Esophagus squamous epithelium (tissue), 5 donors: ENCODE measurements at places on chromosomes 1 and 21.

DNA sequence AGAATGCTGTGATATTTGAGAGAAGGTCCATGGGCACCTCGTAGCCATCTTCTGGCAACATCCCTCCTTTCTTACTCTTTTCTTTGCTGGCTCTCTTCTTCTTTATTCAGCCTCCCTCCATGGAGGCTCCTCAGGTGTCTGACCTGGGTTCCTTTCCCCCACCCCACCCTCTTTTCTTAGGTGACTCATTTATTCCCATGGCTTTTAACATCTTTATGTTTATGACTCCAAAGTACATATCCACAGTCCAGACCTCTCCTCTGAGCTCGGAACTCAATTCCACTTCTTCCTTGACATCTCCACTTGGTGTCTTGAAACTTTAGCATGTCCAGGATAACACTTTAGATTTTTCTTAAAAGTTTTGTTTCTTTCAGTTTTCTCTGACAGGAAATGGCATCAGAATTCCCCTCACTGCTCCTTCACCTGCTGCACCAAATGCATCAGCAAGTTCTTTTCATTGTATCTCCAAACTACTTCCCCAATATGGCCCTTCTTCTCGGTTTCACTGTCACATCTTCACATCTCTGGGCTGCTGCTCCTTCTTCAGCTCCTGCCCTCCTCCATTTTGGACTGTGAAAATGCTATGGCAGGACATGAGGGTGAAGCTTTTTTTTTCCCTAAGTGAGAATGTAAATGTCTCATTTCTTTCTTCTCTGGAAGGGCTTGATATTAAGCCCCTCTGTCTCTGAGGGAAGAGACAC is 95.9 kb downstream of the GIPC2 start:
- no peak for DNase-seq

GRCh38 chr1:119713039-119713748 is 1.5 kb downstream of the PHGDH start:
- DNase-seq, result no peak

DNA sequence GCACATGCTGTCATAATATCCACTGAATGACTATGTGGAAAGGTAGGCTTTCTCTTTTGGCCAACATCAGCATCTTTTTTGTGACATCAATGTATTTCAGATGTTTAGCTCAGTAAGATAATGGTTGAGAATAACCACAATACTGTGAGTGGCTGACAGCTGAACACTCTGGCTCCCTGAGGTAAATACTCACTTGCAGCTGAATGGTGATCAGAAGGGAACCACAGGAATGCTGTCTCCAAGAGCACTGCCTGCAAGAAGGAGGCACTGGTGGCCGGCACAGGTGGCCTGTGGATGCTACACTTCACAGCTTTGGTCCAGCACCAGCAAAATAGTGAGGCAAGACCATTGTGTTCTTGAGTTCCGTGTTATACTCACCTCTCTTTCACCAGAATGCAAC is 118.7 kb upstream of the PPM1J start:
- no peak for DNase-seq

DNA sequence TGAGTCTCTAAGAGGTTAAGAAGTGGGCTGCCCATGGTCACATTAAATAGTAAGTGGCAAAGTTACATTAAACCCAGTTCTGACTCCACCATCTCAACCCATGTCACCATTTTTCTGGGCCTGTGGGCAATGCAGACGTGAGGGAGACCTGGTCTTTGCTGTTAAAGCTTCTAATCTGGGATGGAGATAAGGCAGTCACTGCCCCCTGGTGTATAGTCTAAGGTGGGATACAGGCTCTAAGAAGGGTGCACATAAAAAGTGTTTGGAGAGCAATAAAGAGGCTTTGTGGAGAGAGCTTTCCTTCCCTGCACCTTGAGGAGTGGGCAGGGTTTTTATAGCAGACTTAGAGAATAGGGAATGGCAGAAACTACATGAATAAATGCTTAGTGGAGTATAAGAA is 141.3 kb downstream of the ROR1 start:
- no peak for DNase-seq

DNA sequence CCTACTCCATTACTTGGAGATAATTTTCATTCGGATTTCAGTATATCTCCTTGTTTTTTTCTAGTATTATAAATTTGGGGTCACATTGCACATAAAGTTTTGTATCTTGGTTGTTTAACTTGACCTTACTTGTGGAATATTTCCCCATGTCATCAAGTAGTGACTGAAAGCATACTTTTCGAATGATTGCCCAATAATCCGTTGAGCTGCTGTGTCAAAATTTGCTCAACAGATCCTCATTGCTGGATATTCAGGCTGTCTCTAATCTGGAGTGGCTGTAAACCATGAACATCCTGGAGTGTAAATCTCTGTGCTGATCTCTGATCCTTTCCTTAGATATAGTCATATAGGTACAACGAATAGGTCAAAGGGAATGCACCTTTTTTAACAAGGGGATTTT is 4.9 kb downstream of the NIPAL3 start:
- DNase-seq, result no peak

DNA sequence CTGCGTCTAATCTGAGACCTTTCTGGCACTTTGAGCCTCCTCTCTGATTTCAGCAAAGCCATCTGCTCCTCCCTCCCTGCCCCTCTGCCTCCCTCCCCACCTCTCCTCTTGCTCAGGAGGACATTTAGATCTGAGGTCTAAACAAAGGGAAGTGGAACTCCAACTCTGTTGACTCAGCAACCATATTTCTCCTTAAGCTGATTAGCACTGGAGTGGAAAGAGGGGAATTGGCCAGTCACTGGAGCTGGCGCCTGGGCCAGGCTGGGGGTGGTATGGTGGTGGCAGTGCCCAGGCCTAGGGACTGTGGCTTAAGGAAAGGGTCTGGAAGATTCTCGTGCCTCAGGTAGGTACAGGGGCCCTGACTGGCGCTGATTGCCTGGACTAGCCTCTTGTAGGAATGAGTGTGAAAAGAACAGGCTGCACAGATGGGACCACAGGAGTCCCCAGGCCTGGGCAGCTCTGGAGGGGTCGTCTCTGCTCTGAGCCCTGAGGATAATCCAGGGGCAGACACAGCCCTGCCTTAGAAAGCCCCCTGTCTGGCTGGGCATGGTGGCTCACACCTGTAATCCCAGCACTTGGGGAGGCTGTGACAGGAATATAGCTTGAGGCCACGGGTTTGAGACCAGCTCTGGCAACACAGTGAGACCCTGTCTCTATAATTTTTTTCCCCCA is 11.9 kb downstream of the SH2D2A start:
- no peak for DNase-seq

DNA sequence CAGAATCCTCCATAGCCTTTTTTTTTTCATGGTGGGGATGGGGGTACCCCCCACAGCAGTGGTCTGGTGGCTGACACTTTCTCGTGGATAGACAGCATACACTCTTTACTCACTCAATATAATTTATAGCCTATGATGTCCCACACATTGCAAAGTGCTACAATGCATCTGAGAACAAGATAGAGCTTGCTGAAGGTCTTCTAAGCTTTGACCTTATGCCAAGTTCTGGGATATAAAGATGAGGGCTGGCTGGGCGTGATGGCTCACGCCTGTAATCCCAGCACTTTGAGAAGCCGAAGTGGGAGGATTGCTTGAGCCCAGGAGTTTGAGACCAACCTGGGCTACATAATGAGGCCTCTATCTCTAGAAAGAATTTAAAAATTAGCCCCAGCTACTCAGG is 78.0 kb downstream of the MPZL1 start:
- DNase-seq, result no peak

- no peak for DNase-seq
Measured at GRCh38 chr1:41038110-41038509, 16.6 kb upstream of the SLFNL1 start.

DNA sequence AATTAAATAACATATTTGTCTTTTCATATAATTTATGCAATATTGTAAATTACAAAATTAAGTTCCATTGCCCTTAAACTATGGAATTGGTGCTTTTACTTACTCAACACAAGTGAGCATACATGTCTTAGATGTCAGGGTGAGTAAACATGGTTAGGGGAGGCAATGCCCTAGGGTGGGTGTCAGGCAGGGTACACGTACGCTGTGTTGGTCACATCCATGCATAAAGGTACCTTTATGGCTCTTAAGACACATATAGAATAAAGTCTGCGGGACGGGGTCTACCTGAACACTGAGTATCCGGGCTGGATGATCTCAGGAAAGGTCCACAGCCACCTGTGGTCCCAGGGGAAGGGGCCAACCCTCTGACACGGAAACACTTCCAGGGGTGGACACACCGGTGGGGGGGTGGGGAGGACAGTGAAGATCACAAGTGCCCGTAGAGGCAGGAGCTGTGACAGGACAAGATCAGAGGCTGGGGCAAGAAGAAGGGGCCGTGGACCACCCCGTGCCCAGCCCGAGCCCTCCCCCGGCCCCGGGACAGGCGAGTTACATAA is 720 bp downstream of the LIN9 start:
- no peak for DNase-seq

- DNase-seq, result no peak
Measured at GRCh38 chr1:233518344-233518743, 95.6 kb upstream of the KCNK1 start.

- no peak for DNase-seq
Measured at GRCh38 chr1:65626003-65626402, 166.7 kb upstream of the PDE4B start.

GRCh38 chr1:172135076-172135672 is 285.3 kb upstream of the C1orf105 start:
- no peak for DNase-seq

GRCh38 chr1:87136607-87137341 is 191.9 kb upstream of the LMO4 start:
- no peak for DNase-seq

DNA sequence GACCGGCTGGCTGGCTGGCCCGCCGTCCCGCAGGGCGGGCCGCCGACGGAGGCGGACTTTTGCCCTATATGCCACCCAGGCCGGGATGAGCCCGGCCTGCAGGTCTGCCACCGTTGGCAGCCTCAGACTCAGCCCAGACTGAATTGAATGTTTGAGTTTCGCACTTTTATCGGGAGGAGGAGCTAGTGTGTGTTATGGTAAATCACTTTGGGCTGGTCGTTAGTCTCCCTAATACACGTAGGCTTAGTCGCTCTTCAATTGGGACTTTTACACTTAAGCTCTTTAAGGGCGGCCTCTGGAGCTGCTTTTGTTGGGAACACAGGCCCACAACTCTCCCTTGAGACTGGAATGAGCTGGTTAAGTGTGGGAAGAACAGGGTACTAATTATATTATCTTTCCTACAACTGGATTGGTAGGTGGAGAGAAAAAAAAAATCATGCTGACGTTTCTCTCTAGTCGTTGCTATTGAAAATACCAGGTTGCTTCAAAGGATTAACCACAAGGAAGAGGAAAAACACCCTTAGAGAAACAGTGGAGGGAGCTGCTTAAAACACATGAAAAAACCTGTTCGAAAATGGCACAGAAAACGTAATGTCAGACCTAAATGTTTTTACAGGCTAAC is 1.4 kb upstream of the IRF2BP2 start:
- no peak for DNase-seq

- no peak for DNase-seq
Measured at GRCh38 chr1:29743264-29743663, 506.9 kb downstream of the PTPRU start.

DNA sequence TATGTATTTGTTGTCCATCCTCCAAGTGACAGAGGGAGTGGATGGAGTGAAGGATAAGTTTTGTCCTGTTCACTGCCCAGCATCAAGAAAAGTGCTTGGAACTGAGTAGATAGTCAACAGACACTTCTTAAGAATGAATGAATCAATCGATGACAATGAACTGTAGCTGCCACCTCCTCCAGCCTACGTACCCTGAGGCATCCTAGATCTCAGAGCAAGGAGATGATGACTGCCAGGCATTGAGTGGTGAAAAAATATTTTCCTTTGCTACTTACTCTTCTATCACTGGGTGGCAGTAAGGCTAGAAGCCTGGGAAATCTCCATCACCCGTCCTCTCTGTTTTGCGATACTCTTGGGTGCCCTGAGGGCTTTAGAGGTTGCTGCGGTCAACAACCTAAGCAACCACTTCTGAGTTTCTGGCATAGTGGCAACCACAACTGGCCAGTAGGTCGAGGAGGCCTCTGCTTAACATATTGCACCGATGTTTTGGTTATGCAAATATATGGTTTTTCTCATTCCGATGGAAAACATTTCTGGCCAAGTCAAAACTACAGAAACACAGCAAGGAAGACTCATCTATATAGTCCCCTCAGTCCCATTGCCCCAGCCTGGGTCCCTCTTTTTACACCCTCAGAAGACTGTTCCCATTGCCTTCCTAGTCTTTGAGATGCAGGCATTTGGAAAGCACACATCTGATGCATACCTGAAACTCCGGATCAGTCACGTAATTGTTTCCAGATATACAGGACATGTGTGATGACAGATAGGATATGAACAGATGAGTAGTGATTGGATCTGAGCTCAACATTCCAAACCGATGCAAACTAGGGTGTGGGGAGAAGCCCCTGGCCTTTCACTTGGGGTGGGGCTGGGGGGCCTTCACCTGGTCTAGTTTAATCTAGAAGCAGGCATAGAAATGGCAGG is 136.8 kb downstream of the RUNX1 start:
- no peak for DNase-seq

GRCh38 chr1:53930932-53931331 is 14.6 kb downstream of the IFT25 start:
- DNase-seq, result no peak

DNA sequence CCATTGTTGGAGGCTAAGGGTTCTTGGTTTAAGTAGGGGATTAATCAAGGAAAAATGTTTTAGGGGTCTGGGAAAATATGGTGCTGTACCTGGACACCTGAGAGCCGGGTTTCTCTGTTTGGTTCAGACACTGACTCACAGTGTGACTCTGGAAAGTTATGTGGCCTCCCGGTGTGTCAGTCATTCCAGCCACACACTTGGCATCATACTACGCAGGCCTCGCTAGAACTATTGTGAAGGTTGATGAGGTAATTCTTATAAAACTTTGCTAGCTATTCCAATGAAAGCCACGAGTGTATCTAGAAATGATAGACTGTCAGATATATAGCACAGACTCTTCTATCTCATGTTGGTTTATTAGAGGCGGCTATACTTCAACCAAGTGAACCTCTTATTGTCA is 4.8 kb upstream of the CAMSAP2 start:
- no peak for DNase-seq

GRCh38 chr1:35873243-35873750 is 9.7 kb upstream of the AGO1 start:
- no peak for DNase-seq

DNA sequence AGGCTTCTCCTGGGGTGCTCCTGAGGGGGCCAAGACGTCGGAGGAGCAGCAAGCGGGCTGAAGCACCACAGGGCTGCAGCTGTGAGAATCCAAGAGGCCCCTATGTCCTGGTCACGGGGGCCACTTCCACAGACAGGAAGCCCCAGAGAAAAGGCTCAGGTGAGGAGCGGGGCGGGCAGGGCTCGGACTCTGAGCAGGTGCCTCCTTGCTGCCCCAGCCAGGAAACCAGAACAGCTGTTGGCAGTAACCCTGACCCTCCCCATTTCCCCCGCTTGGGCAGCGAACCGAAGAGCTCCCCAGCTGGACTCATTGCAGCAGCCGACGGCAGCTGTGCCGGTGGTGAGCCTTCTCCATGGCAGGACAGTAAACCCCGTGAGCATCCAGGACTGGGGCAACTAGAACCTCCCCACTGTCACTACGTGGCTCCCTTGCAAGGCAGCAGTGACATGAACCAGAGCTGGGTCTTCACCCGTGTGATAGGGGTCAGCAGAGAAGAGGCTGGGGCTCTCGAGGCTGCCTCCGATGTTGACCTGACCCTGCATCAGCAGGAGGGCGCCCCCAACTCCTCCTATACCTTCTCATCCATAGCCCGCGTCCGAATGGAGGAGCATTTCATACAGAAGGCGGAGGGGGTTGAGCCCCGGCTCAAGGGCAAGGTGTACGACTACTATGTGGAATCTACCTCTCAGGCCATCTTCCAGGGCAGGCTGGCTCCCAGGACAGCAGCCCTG is 625 bp downstream of the KLHDC7A start:
- DNase-seq, result no peak

GRCh38 chr1:208988811-208989222 is 594.7 kb upstream of the CAMK1G start:
- no peak for DNase-seq
